ENCODE measurements at places on chromosomes 1 and 21.

GRCh38 chr1:71565262-71565661 lies 484.4 kb upstream of the ZRANB2 start:
- no peak for DNase-seq

DNA sequence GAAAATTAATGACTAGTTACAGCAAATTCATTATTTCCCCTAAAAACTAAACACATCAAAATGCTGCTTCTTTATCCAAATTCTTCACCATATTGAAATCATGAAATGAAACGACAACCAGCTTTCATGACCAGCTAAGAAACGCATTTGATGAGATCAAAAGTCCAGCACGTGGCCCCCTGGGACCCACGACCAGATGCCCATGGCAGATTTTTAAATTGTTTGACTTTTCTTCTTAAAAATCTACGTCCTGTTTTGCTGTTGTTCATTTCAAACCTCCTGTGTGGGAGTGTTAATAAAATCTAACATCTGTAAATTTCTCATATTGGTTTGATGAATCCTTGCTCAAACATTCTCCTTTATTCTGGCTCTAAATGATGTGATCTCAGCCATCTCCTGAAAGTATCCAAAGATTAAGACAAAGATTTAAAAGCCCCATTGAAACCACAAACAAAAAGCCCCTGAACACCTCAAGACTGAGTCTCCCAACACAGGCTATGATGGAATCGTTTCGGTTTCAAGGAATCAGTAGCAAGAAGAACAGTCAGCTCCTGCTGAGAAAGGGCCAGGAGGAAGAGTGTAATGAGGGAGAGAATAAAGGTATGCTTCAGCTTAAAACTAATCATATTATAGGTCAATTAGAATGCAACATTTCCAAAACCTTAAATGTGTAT lies 523.6 kb downstream of the SMYD3 start:
- no peak for DNase-seq

GRCh38 chr1:114833421-114833820 lies 21.2 kb upstream of the SYCP1 start:
- DNase-seq: no peak

- DNase-seq: no peak
Measured at GRCh38 chr1:87603626-87604025, 274.9 kb downstream of the LMO4 start.

DNA sequence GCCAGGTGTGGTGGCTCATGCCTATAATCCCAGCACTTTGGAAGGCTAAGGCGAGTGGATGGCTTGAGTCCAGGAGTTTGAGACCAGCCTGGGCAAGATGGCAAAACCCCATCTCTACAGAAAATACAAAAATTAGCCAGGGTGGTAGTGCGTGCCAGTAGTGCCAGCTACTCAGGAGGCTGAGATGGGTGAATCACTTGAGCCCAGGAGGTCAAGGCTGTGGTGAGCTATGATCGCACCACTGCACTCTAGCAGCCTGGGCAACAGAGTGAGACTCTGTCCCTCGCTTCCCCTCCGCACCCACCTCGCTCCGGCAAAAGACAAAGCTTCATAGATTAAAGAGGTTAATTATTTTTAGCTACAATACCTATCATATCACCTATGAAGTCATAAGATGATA lies 100.0 kb downstream of the HHAT start:
- DNase-seq: no peak
